Kidney tubule cell (primary cell): ENCODE measurements at places on chromosomes 11 and 22.

DNA sequence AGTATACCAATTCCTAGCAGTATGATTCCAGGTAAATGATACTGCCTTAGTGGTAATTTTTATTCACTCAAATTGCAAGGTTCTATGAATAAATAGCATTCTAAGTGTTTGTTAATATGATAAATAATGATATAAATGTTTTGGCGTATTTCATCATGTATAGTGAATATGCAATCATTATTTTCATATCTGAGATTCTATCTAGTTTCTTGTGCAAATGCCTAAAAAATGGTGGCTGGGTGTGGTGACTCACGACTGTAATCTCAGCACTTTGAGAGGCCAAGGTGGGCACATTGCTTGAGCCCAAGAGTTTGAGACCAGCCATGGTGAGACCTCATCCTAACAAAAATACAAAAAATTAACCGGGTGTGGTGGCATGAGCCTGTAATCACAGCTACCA lies 13.9 kb downstream of the HIPK3 start:
- no peak for DNase-seq

- DNase-seq = no peak
Measured at GRCh38 chr11:2913776-2914175, 15.4 kb downstream of the PHLDA2 start.

- DNase-seq = no peak
Measured at GRCh38 chr11:96237766-96238266, 105.2 kb downstream of the MAML2 start.

DNA sequence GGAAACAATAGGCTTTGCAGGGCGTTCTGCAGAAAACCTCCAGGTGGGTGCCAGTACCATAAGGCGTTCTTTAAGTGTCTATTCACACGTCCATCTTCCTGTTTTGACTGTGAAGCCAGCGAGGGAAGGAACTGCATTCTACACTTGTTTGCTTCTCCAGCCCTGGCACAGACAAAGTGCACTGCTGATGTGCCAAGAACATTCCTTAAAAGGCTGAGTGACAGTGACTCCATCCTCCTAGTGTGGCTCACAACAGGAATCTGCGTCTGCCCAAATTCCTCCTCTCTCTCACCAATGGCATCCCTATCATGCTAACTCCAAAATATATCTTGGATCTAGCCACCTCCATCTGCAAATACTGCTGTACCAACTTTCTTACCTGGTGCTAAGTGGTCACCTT lies 407.4 kb upstream of the SYN3 start:
- DNase-seq = no peak

GRCh38 chr22:45704648-45705047 lies 33.0 kb downstream of the ATXN10 start:
- DNase-seq = no peak
